ENCODE measurements at places on chromosomes 7 and 10.

GRCh38 chr10:58023341-58024073, 244.2 kb downstream of the IPMK start:
- no peaks in the 10 kb centered on the region for H3K4me1 ChIP-seq
- H3K36me3 ChIP-seq, result no peaks in the 10 kb centered on the region
- H3K27ac ChIP-seq, result no peak overlapping the region
- H3K27me3 ChIP-seq, result no peaks in the 10 kb centered on the region
- no peak overlapping the region for H3K4me3 ChIP-seq

DNA sequence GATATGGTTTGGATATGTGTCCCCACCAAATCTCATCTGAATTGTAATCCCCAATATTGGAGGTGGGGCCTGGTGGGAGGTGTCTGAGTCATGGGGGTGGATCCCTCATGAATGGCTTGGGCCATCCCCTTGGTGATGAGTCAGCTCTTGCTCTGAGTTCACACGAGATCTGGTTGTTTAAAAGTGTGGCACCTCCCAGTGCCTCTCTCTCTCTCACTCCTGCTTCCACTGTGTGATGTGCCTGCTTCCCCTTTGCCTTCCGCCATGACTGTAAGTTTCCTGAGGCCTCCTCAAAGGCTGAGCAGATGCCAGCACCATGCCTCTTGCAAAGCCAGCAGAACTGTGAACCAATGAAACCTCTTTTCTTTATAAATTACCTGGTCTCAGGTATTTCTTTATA, 4.8 kb upstream of the GCK start:
- no peaks in the 10 kb centered on the region for H3K36me3 ChIP-seq
- DNase-seq, result no peak
- H3K27ac ChIP-seq, result no peak overlapping the region
- H3K4me1 ChIP-seq, result no peaks in the 10 kb centered on the region
- H3K27me3 ChIP-seq, result peaks cover 5% of the 10 kb centered on the region

DNA sequence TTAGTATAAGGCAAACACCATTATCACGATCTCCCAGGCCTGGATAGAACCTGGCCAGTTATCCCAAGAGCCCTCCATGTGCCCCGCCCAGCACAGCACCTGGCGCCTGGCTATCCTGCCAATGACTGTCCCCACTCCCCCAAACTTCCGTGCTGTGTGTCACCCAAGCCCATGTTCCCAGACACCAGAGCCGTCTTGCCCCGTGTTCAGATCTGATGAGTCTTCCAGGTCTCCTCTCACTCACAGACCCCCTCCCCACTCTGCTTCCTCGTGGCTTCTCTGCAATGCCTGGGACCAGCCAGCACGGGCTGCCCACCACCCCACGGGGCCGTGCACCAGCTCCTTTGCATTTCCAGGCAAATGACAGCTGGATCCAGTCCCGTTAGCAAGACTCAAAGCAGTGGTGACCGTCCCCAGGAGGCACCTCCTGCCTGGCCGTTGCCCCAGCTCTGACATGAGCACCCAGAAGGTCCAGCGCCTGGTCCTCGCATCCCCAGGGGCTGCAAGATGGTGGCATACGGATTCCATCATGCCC, 43.8 kb upstream of the INPP5A start:
- no peaks in the 10 kb centered on the region for H3K36me3 ChIP-seq
- H3K4me3 ChIP-seq, result no peak overlapping the region
- no peaks in the 10 kb centered on the region for H3K4me1 ChIP-seq
- no peaks in the 10 kb centered on the region for H3K27me3 ChIP-seq
- peak; percentile 34 for DNase-seq

GRCh38 chr7:121015560-121015959, 27.0 kb downstream of the CPED1 start:
- H3K27me3 ChIP-seq, result no peaks in the 10 kb centered on the region
- H3K4me1 ChIP-seq, result no peaks in the 10 kb centered on the region
- no peak for DNase-seq

DNA sequence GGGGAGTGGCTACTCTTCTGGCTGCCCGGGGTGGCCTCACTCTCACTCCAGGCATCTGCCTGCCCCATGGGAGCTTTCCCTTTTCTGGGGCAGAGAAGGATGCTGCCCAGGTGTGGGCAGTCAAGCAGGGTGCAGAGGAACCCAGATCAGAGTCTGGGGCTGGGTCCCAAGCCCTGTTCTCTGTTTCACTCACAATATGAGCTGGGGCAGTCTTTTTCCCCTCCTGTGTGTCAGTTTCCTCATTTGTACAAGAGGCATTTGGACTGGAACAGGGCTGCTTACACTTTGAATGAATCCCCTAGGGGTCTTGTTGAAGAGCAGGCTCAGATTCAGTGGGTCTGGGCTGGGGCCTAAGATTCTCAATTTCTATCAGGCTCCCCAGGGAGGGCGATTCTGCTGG, 38.4 kb upstream of the AQP1 start:
- peak overlapping the region; percentile 14 for H3K27ac ChIP-seq
- H3K27me3 ChIP-seq, result no peaks in the 10 kb centered on the region
- H3K4me1 ChIP-seq, result no peaks in the 10 kb centered on the region
- no peak for DNase-seq
- no peak overlapping the region for H3K4me3 ChIP-seq

- H3K4me3 ChIP-seq, result no peak overlapping the region
- no peaks in the 10 kb centered on the region for H3K4me1 ChIP-seq
- H3K27me3 ChIP-seq, result no peaks in the 10 kb centered on the region
- H3K27ac ChIP-seq, result no peak overlapping the region
- DNase-seq, result no peak
These were observed 67.8 kb upstream of the PPP2R2D start for GRCh38 chr10:131833013-131833412.

- H3K4me3 ChIP-seq, result no peak overlapping the region
- no peak for DNase-seq
- H3K36me3 ChIP-seq, result no peaks in the 10 kb centered on the region
- H3K27ac ChIP-seq, result no peak overlapping the region
- no peaks in the 10 kb centered on the region for H3K4me1 ChIP-seq
- H3K27me3 ChIP-seq, result no peaks in the 10 kb centered on the region
These were observed 109.6 kb downstream of the SFMBT2 start for GRCh38 chr10:7301006-7301778.

- no peaks in the 10 kb centered on the region for H3K4me1 ChIP-seq
- no peak overlapping the region for H3K4me3 ChIP-seq
- DNase-seq, result no peak
- no peaks in the 10 kb centered on the region for H3K36me3 ChIP-seq
- H3K27ac ChIP-seq, result no peak overlapping the region
These were observed 23.7 kb downstream of the PRR15 start for GRCh38 chr7:29587195-29587808.

- no peaks in the 10 kb centered on the region for H3K36me3 ChIP-seq
- no peaks in the 10 kb centered on the region for H3K27me3 ChIP-seq
- no peaks in the 10 kb centered on the region for H3K4me1 ChIP-seq
- H3K4me3 ChIP-seq, result no peak overlapping the region
- DNase-seq, result no peak
These were observed 54.8 kb downstream of the PLXNA4 start for GRCh38 chr7:132521423-132521822.

GRCh38 chr7:93914581-93915066, 6.9 kb upstream of the GNG11 start:
- H3K4me1 ChIP-seq, result no peaks in the 10 kb centered on the region
- no peak for DNase-seq
- H3K36me3 ChIP-seq, result no peaks in the 10 kb centered on the region
- no peak overlapping the region for H3K4me3 ChIP-seq
- peak overlapping the region; percentile 45 for H3K27ac ChIP-seq
- no peaks in the 10 kb centered on the region for H3K27me3 ChIP-seq

DNA sequence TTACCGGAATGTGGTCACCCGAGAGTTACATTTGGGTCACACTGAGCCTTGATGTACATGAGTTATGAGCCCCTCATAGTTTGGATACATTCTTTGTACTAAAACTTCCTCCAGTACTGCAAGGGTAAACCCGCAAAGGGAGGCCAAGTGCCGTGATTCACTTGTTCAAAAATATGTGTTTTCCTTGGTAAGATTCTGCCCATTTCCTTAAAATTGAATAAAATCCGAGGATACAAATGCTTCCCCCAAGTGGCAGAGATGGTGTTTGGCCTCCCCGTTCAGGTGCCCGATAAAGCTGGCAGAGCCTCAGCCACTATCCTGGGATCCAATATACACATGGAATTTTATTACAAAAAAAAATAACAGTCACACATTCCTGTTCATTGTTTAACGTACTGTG, 268.3 kb downstream of the DIP2C start:
- H3K4me3 ChIP-seq, result no peak overlapping the region
- no peak for DNase-seq
- no peaks in the 10 kb centered on the region for H3K36me3 ChIP-seq
- no peaks in the 10 kb centered on the region for H3K27me3 ChIP-seq
- H3K27ac ChIP-seq, result no peak overlapping the region

- no peaks in the 10 kb centered on the region for H3K27me3 ChIP-seq
- no peak overlapping the region for H3K4me3 ChIP-seq
- no peaks in the 10 kb centered on the region for H3K36me3 ChIP-seq
- no peak for DNase-seq
- H3K27ac ChIP-seq, result no peak overlapping the region
These were observed 59.9 kb downstream of the MAP3K8 start for GRCh38 chr10:30493609-30494530.

GRCh38 chr10:35504132-35504531, 101.0 kb upstream of the GJD4 start:
- no peak for DNase-seq
- no peaks in the 10 kb centered on the region for H3K4me1 ChIP-seq
- no peaks in the 10 kb centered on the region for H3K27me3 ChIP-seq
- H3K36me3 ChIP-seq, result no peaks in the 10 kb centered on the region

DNA sequence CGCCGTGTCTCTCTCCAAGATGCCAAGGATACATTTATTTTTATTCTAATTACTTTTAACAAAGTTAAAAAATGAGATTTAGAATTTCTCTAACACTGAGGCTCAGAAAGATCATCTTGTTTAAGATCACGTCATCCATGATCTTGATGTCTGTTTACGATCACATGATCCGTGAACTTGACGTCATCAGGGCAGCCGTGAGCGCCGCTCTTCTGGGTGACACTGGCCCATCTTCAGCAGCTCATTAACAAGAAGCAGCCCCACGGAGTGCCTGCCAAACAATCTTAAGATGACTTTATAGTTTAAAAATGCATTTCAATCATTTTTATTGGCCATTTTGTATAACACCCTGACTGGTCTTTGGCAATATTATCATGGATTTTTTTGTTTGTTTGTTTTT, 291.1 kb upstream of the PRKCQ start:
- no peaks in the 10 kb centered on the region for H3K27me3 ChIP-seq
- DNase-seq, result no peak
- no peaks in the 10 kb centered on the region for H3K4me1 ChIP-seq
- H3K36me3 ChIP-seq, result no peaks in the 10 kb centered on the region
- no peak overlapping the region for H3K27ac ChIP-seq

DNA sequence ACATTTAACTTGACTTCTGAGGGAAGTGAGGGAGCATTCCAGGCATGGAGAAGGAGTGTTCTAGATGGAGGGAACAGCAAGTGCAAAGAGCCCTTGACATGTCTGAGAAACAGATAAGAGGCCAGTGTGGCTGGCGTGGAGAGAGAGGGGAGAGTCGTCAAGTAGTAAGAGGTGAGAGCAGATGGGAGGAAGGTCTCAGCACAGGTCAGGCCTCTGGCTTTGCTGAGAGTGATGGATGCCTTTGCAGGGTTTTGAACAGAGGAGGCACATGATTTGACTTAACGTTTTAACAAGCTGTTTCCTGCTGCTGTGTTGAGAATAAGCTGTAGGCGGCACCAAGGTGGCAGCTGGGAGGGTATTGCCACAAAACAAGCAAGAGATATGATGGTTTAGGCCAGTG, 97.2 kb downstream of the KAT6B start:
- peak overlapping the region; percentile 82 for H3K27ac ChIP-seq
- no peaks in the 10 kb centered on the region for H3K36me3 ChIP-seq
- H3K4me3 ChIP-seq, result no peak overlapping the region
- H3K4me1 ChIP-seq, result peaks cover 7% of the 10 kb centered on the region
- no peak for DNase-seq
- no peaks in the 10 kb centered on the region for H3K27me3 ChIP-seq

- H3K27me3 ChIP-seq, result no peaks in the 10 kb centered on the region
- H3K4me1 ChIP-seq, result no peaks in the 10 kb centered on the region
- H3K4me3 ChIP-seq, result no peak overlapping the region
- no peak for DNase-seq
- no peak overlapping the region for H3K27ac ChIP-seq
- H3K36me3 ChIP-seq, result no peaks in the 10 kb centered on the region
These were observed 55.0 kb downstream of the CTTNBP2 start for GRCh38 chr7:117818232-117818631.

DNA sequence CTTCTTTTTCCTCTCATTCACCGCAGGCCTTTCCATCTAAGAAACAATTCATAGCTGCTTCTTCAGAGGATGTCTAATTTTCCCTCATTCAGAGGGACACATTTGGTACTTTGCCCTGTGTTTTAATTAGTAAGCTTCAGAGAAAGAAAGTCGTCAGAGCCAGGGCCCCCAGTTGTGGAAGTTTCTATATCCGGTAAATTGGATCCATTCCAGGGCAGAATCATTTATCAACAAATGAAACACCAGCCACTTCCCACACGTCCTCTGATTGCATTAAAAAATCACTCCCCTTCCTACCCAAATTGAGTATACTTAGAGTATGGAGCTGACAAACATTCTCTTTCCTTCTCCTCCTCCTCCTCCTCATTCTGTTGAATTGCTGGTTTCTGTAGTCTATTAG, 205.8 kb upstream of the HDAC9 start:
- H3K27me3 ChIP-seq, result no peaks in the 10 kb centered on the region
- H3K27ac ChIP-seq, result no peak overlapping the region
- H3K36me3 ChIP-seq, result no peaks in the 10 kb centered on the region
- no peak for DNase-seq
- H3K4me3 ChIP-seq, result no peak overlapping the region

DNA sequence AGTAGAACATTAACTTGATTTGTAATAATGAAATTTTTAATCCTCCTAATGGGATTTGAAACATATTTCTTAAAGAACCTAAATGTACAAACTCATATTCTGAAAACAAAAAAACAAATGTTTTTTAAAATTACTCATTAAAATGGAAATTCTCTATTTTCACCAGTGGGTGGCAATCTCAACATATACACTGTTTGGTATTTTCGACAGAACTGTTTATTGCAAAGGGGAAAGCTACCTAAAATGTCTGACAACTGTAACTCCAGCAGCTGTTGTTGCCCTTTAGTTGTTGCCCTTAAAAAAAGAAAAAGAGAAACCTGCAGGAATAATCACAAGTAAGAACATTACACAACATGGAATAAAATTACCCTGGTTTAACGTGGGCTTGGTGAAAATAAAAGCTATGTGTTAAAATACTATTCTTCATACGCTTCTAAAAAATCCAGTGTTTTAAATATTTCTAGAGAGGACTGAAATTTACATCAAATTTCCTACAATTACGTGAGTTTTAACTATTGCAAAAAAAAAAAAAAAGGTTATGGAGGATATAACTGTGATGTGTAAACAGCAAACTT, 54.5 kb downstream of the COL1A2 start:
- no peaks in the 10 kb centered on the region for H3K27me3 ChIP-seq
- H3K4me1 ChIP-seq, result no peaks in the 10 kb centered on the region
- H3K4me3 ChIP-seq, result no peak overlapping the region
- H3K36me3 ChIP-seq, result no peaks in the 10 kb centered on the region

GRCh38 chr7:30908681-30909080, 3.0 kb upstream of the AQP1 start:
- no peaks in the 10 kb centered on the region for H3K36me3 ChIP-seq
- DNase-seq, result no peak
- no peak overlapping the region for H3K4me3 ChIP-seq
- peaks cover 7% of the 10 kb centered on the region for H3K4me1 ChIP-seq
- no peaks in the 10 kb centered on the region for H3K27me3 ChIP-seq

GRCh38 chr10:91493313-91493712, 83.2 kb downstream of the HECTD2 start:
- no peaks in the 10 kb centered on the region for H3K27me3 ChIP-seq
- no peaks in the 10 kb centered on the region for H3K36me3 ChIP-seq
- no peak overlapping the region for H3K27ac ChIP-seq
- no peak overlapping the region for H3K4me3 ChIP-seq
- DNase-seq, result no peak
- no peaks in the 10 kb centered on the region for H3K4me1 ChIP-seq

GRCh38 chr7:28666154-28666553, 253.8 kb downstream of the CREB5 start:
- no peak for DNase-seq
- H3K4me3 ChIP-seq, result no peak overlapping the region
- H3K27me3 ChIP-seq, result no peaks in the 10 kb centered on the region
- no peaks in the 10 kb centered on the region for H3K36me3 ChIP-seq
- H3K4me1 ChIP-seq, result no peaks in the 10 kb centered on the region
